ENCODE measurements at places on chromosomes 3 and 15. TPM values are rescaled to one million over a fixed set of nuclear protein-coding genes. Genes with fewer than 3 reads are reported as not detected.

Gene ZNF80
- not detected for total RNA-seq

Gene SLC2A2
- total RNA-seq = not detected

Gene DNAH12
- total RNA-seq = not detected

Gene CHDH
- 3.3 TPM for total RNA-seq

Gene CCDC39
- total RNA-seq = not detected

Gene TMEM266
- 0.17 TPM for total RNA-seq

Gene IMPG2
- not detected for total RNA-seq

Gene ARRDC4
- total RNA-seq = 0.21 TPM

Gene SPRED1
- total RNA-seq = 5.7 TPM

Gene IL5RA
- total RNA-seq = not detected

Gene P4HTM
- total RNA-seq = 14.5 TPM

Gene ZBTB11
- total RNA-seq = 11.9 TPM

Gene CAPN3
- 0.15 TPM for total RNA-seq

Gene PPCDC
- 15.5 TPM for total RNA-seq

Gene TGM5
- not detected for total RNA-seq

Gene HYAL1
- total RNA-seq = 0.50 TPM

Gene IL12A
- total RNA-seq = 1.1 TPM

Gene MUSTN1
- total RNA-seq = 0.35 TPM

Gene CSPG4
- total RNA-seq = 0.19 TPM

Gene LIPC
- total RNA-seq = 0.16 TPM

Gene LTK
- total RNA-seq = 0.13 TPM

Gene BBS4
- 18.8 TPM for total RNA-seq

Gene BCL2A1
- total RNA-seq = 10.2 TPM

Gene CACNA1D
- 1.2 TPM for total RNA-seq

Gene WDR49
- not detected for total RNA-seq

Gene AADACL2
- total RNA-seq = not detected
